CD4-positive, alpha-beta T cell treated with Interleukin-12 subunit alpha and Interleukin-12 subunit beta, for 1 hour (primary cell): ENCODE measurements at places on chromosomes 1 and 21.

- DNase-seq, result no peak
These were observed 61.5 kb downstream of the KIAA0040 start for GRCh38 chr1:175131095-175131494.

DNA sequence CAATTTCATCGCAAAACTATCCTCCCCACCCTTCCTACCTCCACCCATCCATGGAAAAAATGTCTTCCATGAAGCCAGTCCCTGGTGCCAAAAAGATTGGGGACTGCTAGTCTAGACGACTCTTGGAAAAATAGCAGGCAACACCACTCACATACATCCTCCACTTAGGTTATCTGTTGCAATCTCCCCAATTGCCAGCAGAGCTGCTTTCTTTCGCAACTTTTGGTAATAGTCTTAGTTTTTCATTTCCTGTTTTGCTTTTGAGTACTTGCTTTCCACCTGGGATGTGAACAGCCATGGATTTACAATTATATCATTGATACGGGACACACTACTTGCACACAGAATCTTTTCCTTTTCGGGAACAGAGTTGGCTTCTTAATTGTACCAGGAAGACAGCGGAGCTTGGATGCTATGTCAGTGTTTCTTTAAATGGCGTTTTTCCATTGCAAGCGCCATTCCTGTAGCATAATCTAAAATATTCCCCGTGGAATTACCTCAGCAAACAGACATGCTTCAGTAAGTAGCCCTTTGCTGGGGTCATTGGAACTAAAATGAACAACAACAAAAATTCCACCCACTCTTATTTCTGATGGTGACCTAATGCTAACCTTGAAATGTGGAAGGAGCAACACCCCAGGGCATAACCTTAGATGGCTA is 183.3 kb upstream of the ADGRL2 start:
- DNase-seq, result no peak

GRCh38 chr1:226436855-226437491 is 29.1 kb upstream of the PARP1 start:
- no peak for DNase-seq

DNA sequence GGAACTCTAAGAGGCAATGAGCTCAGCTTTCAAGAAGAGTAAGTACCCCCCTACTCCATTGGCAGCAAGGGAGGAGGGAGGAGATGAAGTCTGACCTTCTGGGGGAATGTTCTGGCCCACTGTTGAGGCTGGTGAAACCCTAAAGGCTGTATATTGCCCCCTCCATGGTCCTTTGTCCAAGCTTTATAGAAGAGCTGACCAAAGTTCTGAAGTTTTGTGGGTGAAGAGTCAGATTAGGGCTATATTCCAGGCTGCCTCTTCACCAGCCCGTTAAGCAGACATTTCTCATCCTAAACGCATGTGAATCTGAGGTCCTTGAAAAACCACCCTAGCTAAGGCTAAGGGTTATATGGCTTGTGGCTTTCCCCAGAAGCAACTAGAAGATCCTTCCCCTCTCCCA is 1.4 kb downstream of the C1orf94 start:
- DNase-seq, result no peak

GRCh38 chr1:72623299-72623708 is 341.0 kb upstream of the NEGR1 start:
- no peak for DNase-seq

DNA sequence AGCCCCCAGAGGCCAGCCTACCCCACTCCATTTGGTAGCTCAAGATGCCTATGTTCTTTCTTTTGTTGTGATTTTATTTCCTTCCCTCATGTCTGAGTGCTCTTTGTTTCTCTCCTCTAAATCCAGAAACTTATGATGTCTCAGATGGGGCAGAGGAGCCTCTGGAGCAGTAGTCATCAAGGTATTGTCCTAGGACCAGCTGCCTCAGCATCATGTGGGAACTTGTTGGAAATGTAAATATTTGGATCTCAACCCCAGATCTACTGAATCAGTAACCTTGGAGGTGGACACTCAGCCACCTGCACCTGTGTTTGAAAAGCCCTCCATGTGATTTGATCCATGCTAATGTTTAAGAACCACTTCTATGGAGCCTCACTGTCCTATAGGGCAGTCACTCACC is 593.1 kb upstream of the PLXNA2 start:
- no peak for DNase-seq
